ENCODE measurements at places on chromosomes 12 and 14. TPM values are rescaled to one million over a fixed set of nuclear protein-coding genes. Genes with fewer than 3 reads are reported as not detected.

DNA sequence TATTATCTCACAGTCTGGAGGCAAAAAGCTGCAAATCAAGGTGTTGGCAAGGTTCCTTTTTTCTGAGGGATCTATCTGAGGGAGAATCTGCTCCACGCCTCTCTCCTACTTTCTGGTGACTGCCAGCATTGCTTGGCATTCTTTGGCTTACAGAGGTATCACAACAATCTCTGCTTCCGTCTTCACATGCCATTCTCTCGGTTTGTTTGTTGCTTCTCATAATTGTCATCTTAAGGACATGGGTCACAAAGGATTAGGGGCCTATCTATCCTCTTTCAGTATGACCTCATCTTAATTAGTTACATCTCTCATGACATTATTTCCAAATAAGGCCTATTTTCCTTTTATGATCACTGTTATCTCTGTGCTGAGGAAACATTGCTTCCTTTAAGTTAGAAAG is 345.0 kb downstream of the FOXG1 start:
- no peak for DNase-seq

DNA sequence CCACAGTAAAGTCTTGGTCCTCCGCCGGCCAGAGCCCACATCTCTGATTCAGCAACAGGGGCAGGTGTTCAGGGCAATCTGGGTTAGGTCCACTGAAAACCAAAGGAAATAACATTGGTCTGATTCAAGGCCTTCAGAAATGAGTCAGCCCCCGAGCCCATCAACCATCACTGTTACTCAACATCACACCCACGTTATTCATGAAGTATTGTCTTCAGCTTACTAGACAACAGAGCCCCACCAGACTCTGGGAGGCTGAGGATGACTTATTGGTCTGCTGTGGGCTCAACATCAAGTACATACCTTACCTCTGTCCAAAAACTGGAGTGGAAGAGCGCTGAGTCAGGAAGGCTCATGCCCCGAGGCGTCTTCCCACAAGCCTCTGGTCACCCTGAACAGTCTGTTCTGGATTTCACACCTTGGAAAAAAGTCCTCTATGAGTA is 97.5 kb downstream of the ZFP36L1 start:
- no peak for DNase-seq

DNA sequence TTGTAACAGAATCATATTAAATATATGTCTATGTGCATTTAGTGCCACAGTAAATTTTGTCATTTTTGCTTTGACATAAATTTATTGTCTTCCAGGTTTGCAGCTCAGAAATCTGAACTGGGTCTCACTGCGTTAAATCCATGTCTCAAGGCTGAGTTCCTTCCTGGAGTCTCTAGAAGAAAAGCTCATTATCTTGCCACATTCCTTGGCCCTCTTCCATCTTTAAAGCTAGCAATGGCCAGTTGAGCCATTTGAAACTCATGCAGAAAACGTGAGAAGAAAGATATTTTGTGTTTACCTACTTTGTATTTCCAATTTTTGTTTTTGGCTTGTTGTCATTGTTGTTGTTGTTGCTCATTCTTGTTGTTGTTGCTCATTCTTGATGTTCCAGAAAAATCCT is 10.7 kb downstream of the PRH1 start:
- no peak for DNase-seq

DNA sequence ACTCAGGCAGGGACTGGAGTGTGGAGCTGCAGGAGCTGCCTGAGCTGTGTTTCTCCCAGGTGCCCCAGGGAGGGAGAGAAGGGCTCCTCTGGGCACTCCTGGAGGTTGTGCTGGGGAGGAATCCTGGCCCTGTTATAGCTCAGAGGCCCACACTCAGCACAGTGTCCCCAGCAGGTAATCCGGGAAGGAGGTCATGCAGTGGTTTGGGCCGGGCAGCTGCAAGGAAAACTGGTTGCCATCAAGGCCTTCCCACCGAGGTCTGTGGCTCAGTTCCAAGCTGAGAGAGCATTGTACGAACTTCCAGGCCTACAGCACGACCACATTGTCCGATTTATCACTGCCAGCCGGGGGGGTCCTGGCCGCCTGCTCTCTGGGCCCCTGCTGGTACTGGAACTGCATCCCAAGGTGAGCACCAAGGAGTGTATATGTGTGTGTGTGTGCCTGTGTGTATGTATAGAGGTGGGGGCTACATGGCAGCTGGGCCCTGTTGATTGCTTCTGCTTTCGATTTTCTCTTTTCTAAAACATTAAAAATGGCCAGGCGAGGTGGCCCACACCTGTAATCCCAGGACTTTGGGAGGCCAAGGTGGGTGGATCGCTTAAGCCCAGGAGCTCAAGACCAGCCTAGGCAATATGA is 2.0 kb downstream of the AMHR2 start:
- no peak for DNase-seq

GRCh38 chr14:80867091-80867490 is 74.4 kb downstream of the CEP128 start:
- DNase-seq = no peak

GRCh38 chr12:63814146-63814772 is 30.2 kb upstream of the SRGAP1 start:
- DNase-seq = no peak

DNA sequence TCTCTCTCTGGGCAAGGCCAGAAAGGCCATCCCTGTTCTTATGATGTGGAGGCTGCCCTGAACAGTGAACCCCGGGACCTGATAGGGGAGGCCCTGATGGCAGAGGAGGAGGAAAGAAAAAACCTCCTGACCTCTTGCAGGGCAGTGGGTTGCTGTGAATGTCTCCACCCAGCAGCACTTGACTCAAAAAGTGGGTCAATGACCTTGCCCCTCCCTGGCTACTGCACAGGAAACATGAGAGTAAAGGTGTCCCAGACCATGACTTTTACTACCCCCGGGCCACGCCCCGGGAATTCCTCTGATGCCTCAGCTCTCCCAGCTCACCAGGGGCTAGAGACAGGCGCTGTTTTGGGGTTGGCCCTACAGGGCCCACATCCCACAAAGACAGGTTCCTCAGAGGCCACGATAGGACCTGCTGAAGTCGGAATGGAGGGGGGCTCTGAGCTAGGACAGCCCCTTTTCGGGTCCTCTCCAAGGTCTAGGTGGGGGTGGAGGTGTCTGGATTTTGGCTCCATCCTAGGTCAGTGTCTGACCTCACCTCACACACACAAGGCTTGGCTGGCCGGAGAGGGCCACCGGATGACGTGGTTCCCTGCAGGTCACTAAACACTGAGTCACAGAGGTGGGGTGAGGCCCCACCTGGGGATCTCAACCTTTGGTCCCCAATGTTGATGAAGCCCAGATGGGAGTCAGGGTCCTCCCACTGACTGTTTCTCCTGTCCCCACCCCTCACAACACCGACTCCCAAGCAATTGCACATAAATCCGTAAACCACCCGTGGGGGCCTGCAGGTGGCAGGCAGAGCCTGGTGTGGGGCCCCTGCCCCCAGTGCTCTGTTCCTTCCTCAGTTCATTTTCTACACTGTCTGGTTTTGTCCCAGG is 1.6 kb downstream of the RHOF start:
- DNase-seq = peak; percentile 81

DNA sequence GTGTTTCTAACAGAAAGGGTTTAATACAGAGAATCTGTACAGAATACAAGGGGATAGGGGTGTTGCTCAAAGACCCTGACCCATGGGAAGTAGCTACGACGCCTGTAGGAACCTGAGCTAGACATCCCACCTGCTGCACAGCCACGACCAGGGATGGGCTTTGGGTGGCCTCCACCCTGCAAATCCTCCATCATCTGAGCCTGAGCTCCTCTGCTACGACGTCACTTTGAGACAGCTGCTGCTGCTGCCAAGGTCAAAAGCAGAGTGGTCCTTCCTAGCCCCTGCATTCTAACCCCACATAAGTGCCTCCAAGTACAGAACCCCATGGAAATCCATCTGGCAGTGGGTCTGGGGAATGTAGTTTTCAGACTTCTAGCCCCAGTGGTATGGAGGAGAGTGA is 43.8 kb downstream of the JAG2 start:
- DNase-seq = no peak

DNA sequence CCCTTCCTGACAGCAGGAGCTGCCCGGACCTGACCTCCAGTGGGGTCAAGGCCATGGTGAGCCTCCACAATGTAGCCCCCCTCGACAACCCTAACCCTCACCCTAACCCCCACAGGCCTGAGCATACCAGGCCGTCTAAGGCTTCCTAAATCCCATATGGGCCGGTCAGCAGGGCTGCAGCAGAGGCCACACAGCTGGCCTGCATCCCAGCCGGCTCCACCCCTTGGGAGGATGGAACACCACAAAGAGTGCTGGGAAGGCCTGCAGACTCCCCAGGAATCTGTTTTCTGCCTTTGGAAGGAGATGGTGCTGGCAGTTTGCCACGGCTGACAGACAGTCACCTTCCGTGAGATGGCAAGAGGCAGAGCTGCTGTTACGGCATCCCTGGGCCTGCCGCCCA is 2.8 kb downstream of the TMEM179 start:
- no peak for DNase-seq

DNA sequence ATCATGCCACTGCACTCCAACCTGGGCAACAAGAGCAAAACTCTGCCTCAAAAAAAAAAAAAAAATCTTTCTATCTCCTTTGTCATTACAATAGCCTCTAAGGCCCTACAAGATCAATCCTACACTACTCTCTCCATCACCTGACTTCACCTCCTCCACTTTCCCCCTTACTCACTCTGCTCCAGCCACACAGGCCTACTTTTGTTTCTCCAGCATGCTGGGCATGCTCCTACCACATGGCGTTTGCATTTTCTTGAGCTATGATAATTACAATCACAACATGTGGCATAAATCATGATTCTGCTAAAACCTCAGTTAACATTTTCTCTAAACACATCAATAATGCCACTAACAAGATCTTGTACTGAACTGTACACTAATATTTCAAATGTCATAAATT is 7.8 kb downstream of the PPP1R13B start:
- DNase-seq = no peak

DNA sequence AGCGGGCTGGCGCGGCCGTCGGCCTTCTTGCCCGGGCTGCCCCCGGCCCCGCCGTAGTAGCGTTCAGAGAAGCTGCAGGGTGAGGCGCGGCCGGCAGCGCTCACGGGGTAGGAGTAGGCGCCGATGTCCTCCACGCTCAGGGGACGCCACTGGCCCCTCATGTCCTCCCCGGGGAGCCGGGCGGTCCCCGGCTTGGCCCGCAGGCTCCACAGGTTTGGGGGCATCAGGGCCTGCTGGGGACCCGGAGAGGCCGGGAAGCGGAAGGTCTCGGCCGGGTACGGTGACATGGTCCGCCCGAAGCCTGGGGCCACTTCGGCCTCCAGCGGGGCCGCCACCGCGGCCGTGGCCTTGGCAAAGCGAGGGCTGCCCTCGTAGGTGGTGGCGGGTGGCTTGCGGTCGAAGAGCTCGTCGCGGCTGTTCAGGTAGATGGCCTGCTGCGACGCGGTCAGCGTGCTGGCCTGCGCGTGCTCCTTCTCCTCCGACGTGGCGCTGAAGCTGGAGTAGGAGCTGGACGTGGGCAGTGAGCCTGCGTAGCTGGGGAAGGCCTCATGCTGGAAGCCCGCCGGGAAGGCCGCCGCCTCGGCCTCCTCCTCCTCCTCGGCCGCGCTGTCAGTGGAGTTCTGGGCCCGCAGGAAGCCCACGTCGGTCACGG is 48.7 kb downstream of the BEGAIN start:
- DNase-seq = peak; percentile 4

GRCh38 chr12:29147731-29148595 is 1.1 kb upstream of the FAR2 start:
- peak; percentile 71 for DNase-seq

- no peak for DNase-seq
Observed at GRCh38 chr14:35351897-35352273, 52.7 kb downstream of the NFKBIA start.

DNA sequence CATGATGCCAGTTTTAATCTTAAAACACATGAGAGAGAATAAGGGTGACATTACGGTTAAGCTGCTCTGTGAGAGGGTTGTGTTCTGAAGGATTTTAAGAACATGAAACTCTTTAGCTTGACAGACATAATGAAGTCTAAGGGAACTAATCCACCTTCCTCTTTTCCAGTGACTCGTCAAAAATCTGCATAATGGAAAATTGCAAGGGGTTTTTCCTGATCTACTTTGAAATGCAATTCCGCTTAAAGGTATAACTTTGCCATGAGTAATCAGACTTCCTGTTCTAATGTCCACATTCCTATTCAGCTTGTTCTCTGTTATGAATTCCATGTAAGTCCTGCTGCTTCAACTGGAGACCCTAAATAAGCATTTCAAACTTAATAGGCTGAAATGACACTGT is at the start of gene ZNF705A:
ZNF705A (plus strand) TSS at position 171 of the 400 bp plus-strand sequence. CDS start 15,611 bp downstream, outside the sequence.
- DNase-seq = no peak

DNA sequence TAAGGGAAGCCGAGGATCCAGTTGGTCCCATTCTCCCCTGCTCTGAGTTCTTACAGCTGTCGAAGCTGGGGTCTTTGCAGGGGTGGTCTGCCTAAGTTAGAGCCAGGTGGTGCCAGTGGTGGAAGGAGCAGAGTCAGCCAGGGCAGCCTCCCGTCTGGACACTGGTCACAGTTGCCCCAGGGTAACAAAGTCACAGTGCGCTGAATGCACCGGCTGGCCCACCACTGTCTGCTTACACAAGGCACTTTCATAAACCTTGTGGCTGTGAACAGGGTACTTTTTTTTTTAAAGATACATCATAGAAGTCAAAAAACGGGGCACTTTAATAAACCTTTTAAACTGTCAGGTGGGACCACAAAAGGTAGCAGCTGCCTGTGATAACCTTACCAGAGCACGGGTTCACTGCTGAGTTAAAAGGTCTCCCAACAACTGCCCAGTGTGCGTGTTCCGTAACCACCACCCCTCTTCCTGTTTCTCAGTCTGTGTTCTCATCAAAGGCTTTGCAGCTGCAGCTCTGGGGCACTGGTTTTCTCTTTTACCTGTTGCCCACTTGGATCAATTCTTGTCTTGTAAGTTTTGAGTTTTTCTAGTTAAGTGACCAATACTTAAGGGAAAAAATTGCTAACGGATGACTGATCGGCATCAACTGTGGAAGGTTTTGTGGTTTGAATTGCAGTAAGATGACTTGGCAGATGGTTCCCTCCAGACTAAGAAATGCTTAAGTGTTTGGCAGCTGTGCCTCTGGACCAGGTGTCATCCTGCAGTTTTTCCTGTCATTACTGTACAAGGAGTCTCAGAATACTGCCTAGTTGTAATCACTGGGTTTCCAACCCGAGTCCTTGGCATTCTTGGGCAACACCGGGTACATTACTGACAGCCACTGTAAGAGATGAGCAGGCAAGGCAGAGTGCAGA is 55.9 kb downstream of the DYNC1H1 start:
- no peak for DNase-seq

GRCh38 chr14:54025661-54026060 is 69.0 kb upstream of the BMP4 start:
- DNase-seq = no peak

GRCh38 chr12:90489141-90489540 is 465.8 kb downstream of the CCER1 start:
- DNase-seq = no peak

Gene MMP14
- 59.5 TPM for total RNA-seq

Gene TMEM179
- not detected for total RNA-seq

Gene CDK17
- total RNA-seq = 49.7 TPM

Gene ZBTB1
- 18.3 TPM for total RNA-seq

Gene TPI1
- total RNA-seq = 419 TPM

Gene PPFIA2
- total RNA-seq = 0.37 TPM

Gene GPR137C
- total RNA-seq = 2.6 TPM

Gene PRICKLE1
- total RNA-seq = 4.4 TPM

Gene ACRBP
- not detected for total RNA-seq

Gene FERMT2
- 51.3 TPM for total RNA-seq

Gene VRTN
- not detected for total RNA-seq

Gene GPR68
- total RNA-seq = 0.55 TPM
